ENCODE measurements at places on chromosomes 11 and 22. TPM values are rescaled to one million over a fixed set of nuclear protein-coding genes. Genes with fewer than 3 reads are reported as not detected.

CCDC34 gene
- 25.7 TPM for total RNA-seq

PRG3 gene
- total RNA-seq, result not detected

GRCh38 chr11:112655371-112655770 is 305.8 kb upstream of the NCAM1 start:
- DNase-seq, result no peak
- no peak overlapping the region for H3K4me3 ChIP-seq
- no peak overlapping the region for H3K27ac ChIP-seq
- no peaks in the 10 kb centered on the region for H3K27me3 ChIP-seq

DNA sequence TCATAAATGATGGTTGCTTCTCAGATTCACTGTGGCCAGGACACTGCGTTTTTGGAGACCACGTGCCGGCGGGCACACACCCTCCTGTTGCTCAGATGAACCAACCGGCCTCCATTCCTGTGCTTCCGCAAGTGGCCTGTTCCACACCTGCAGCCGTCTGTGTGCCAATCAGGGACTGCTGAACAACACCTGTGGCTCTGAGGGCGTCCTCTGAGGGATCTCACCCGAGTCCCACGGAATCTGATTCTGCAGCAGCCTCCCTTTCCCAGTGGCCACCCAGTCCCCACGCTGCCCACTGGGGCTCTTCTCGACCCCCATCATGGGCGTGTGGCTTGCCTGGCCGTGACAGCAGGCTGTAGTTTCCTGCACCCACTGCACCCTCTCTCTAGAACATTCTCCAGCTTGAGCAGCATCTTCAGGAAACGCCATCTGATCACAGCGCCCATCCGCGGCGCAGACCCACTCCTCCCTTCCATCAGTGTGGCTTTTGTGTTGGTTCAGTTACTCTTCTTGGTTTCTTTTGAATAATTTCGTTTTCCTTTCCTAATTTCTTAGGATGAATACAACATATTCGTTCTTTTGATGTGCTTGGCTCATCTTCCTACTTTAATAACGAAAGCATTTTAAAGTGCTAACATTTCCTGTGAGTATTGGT is 100.3 kb upstream of the SLC22A12 start:
- no peak overlapping the region for H3K27ac ChIP-seq
- peaks cover 12% of the 10 kb centered on the region for H3K4me1 ChIP-seq
- H3K4me3 ChIP-seq, result no peak overlapping the region
- no peaks in the 10 kb centered on the region for H3K27me3 ChIP-seq
- no peaks in the 10 kb centered on the region for H3K36me3 ChIP-seq

- H3K36me3 ChIP-seq, result no peaks in the 10 kb centered on the region
- H3K4me1 ChIP-seq, result peaks cover 5% of the 10 kb centered on the region
- peak; percentile 29 for DNase-seq
- no peaks in the 10 kb centered on the region for H3K27me3 ChIP-seq
These were observed 117.3 kb downstream of the KCNQ1OT1 start for GRCh38 chr11:2582351-2582945.

DNA sequence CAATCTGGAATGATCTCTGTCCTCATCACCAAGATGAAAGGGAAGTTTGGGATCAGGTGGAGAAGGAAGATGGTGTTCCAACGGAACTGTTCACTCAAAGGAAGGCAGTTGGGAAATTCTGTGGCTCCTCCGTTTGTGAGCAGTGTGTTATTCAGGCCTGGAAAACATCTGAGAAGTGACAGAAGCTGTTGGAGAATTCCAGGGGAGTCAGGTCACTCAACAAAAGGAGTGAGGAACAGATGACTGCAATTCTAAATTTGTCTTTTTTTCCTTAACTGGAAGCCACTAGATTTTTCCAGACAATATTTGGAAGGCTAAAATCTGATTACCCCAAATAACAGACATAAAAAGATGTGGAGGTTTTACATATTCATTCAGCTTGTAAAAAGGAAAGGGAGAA is 107.8 kb downstream of the CD44 start:
- H3K27me3 ChIP-seq, result no peaks in the 10 kb centered on the region
- no peak overlapping the region for H3K27ac ChIP-seq
- no peaks in the 10 kb centered on the region for H3K4me1 ChIP-seq
- DNase-seq, result no peak
- no peak overlapping the region for H3K4me3 ChIP-seq
- H3K36me3 ChIP-seq, result no peaks in the 10 kb centered on the region

- peak; percentile 22 for DNase-seq
- peaks cover 1% of the 10 kb centered on the region for H3K27me3 ChIP-seq
- H3K4me1 ChIP-seq, result peaks cover 10% of the 10 kb centered on the region
- H3K4me3 ChIP-seq, result no peak overlapping the region
These were observed 98.8 kb downstream of the PKNOX2 start for GRCh38 chr11:125263268-125263790.

DNA sequence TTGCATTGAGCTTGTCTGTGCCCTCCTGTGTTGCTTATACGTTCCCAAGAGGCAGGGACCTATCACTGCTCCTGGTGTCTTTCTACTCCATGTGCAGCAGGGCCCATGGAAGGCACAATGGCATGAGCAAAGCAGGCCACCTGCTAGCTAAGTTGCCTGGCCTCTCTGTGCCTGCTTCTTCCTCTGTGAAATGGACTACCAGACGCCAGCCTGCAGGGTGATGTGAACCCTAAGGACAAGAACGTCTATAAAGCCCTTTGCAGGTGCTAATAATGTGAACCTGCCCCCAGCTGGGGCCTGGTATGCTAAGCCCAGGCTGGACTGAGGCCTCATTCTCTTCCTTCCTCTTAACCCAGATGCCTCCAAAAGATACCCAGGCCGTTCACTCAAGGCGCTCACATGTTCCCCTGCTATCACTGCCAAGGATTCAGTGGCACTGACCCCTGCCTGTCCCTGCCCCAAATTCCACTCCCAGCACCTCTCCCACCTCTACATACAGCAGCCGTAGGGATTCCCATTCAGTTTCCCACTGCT is 4.0 kb downstream of the GUCD1 start:
- H3K4me1 ChIP-seq, result peaks cover 43% of the 10 kb centered on the region
- H3K36me3 ChIP-seq, result peaks cover 12% of the 10 kb centered on the region
- no peak for DNase-seq
- H3K27me3 ChIP-seq, result no peaks in the 10 kb centered on the region

- no peaks in the 10 kb centered on the region for H3K36me3 ChIP-seq
- H3K27me3 ChIP-seq, result no peaks in the 10 kb centered on the region
- no peak overlapping the region for H3K27ac ChIP-seq
- no peak overlapping the region for H3K4me3 ChIP-seq
- DNase-seq, result peak; percentile 27
These were observed 84.4 kb downstream of the MED15 start for GRCh38 chr22:20591660-20592310.

- no peak for DNase-seq
- H3K4me3 ChIP-seq, result no peak overlapping the region
- peaks cover 17% of the 10 kb centered on the region for H3K36me3 ChIP-seq
These were observed 12.0 kb downstream of the KCNQ1OT1 start for GRCh38 chr11:2687782-2688191.
